ENCODE measurements at places on chromosomes 5 and 9.

DNA sequence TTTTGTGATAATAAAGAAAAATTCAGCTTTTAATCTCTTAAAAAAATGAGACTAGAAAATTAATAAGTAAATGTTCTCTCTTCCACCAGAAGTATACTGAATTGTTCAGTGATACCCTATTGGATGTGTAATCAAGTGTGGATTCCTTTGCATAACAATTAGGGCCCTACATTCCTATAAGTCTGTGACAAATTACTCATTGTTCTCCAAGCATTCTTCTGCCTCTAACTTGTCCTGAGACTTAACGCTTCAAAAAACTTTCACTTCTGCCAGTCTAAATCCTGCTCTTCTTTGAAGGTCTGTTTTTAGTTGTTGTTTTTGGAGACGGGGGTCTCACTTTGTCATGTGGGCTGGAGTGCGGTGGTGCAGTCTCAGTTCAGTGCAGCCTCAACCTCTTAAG, 9.2 kb upstream of the DDX46 start:
- no peak for DNase-seq

DNA sequence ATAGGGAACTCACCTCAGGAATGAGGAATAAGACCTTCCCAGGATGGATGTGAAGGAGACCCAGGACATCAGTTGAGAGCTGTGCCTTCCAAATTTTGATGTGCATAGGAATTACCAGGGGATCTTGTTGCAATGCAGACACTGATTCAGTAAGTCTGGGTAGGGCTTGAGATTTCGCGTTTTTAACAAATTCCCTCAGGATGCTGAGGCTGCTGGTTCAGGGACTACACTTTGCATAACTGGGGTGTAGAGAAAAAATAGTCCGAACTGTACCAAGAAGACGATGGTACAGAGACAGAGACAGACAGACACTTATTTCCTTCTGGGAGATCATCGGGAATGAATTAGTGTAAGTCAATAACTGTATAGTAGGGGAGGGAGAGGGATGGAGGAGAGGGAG, 82.3 kb upstream of the FREM1 start:
- no peak for DNase-seq

- DNase-seq: no peak
Measured at GRCh38 chr5:141783947-141784296, 94.3 kb downstream of the PCDH1 start.

GRCh38 chr5:175805256-175806011, 65.9 kb upstream of the CPLX2 start:
- no peak for DNase-seq

GRCh38 chr5:175195698-175196656, 248.0 kb downstream of the DRD1 start:
- no peak for DNase-seq

- no peak for DNase-seq
Measured at GRCh38 chr5:79809743-79810142, 120.1 kb downstream of the CMYA5 start.
